Aorta (tissue), 5 donors: ENCODE measurements at places on chromosomes 3 and 15. TPM values are rescaled to one million over a fixed set of nuclear protein-coding genes. Genes with fewer than 3 reads are reported as not detected.

GRCh38 chr3:23302271-23302670, 99.1 kb downstream of the UBE2E2 start:
- DNase-seq = no peak

CLDN18 gene
- polyA plus RNA-seq = 0.50 TPM

- DNase-seq = no peak
Measured at GRCh38 chr15:35874260-35874905, 328.4 kb upstream of the DPH6 start.

- DNase-seq = no peak
Measured at GRCh38 chr15:70063261-70063925, 34.3 kb downstream of the TLE3 start.

- DNase-seq = no peak
Measured at GRCh38 chr3:168213920-168214319, 118.2 kb upstream of the GOLIM4 start.

GRCh38 chr3:60298141-60298540, 953.1 kb downstream of the FHIT start:
- DNase-seq = no peak

GRCh38 chr3:121155028-121155427, 247.0 kb downstream of the STXBP5L start:
- no peak for DNase-seq

- DNase-seq = no peak
Measured at GRCh38 chr3:58657036-58657520, 9.5 kb downstream of the FAM3D start.
